Large intestine (tissue), 12 donors: ENCODE measurements at places on chromosomes 5 and 9. TPM values are rescaled to one million over a fixed set of nuclear protein-coding genes. Genes with fewer than 3 reads are reported as not detected.

DNA sequence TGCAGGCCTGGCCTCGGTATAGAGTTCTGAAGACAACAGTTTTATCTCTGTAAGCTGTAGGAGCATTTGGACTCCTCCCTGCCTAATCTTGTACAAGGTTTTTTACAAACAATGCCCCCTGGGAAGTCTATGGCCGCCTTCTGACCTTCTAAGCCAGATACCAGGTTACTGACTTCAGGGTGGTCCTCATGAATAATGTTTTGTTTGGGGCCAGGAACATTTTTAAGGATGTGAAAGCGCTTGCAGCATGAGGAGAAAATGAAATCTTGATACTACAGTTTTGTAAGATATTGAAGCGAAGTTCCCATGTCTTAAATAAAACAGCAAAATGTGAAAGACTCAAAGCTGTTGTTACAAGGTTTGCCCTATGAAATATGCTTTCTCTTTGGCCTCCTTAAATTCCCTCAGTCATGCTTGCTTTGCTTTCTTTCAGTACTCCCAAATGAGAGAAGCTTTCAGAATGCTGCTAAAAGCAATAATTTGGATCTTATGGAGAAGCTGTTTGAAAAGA, 5.2 kb downstream of the ANKDD1B start:
- no peak for DNase-seq

DNA sequence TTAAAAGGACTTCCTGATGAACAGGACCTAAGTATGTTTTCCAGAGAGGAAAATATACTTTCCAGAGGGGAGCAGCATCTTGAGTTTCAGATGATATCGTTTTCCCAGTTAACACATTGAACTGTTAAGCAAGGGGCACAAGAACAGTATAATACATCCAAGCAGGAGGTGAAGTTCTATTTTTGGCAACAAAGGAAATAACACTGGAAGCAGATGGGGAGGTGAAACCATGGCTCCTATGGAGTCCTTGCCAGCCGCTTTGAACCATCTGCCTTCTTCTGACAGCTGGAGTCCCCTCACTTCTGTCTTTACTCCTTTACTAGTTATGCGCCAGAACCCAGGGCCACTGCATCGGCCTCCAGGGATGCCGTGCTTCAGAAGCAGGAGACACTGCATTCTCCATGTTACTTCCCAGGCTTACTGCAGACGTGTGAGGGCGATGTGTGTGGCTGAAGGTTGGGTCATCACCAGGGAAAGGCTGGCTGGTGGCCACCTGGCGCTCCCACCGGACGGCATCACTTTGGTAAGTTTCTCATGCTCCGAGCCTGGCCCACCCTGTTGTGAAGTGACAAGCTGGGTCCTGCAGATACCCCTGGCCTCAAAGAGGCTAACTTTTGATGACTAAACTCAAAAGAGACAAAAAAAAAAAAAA, 77.8 kb downstream of the TTLL11 start:
- DNase-seq: no peak

DNA sequence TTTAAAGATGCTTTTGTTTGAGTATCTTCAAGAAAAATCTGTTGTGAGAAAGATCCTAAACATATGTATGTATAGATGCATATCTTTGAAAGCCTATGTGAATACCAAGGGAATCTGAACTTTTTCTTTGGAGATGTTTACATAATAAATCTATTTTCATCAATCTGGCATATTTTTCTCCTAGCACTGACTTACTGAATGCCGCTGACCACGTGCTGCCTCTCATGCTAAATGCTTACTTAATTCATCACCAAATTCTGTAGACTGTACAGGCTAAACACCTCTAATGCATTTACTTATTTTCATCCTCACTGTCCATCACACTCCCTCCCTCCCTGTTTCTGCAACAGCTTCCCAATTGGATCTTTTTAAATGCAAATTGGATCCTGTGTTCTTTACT, 566.2 kb upstream of the WWC1 start:
- no peak for DNase-seq

DNA sequence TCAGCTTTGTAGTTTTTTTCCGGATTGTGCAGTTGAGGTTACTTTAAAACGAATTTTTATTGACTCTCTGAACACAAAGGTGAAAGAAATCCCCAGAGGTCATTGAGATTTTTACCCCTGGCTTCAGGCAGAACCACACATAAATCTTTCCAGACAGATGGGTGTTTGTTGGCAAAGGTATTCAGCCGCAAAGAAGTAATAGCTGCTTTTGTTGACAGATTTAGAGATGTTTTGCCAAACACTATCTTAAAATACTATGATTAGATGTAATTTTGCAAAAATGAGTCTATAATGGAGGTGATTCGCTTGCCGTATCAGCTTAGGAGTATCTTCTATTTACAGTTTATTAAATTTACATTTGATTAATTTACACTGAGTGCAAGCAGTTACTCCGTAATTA, 418.3 kb upstream of the CLINT1 start:
- DNase-seq: no peak

DNA sequence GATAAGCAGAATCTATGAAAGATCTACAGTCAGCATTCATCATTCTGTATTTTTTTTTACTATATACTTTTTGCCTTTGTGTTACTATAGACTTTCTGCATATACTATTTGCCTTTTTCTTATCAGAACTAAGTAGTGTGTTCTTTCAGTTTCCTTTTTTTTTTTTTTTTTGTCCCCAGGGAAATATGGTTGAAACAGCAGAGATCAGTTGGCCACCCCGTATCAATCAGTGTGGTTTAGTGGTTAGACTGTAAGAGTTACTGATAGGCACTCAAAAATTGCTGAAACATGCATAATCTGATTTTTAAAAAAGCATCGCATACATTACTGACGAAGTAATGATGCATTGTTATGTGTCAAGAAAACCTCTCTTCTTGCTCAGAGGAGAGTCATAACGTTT, 990.8 kb upstream of the EDIL3 start:
- DNase-seq: no peak

GRCh38 chr9:130499804-130500263, 55.1 kb downstream of the ASS1 start:
- peak; percentile 94 for DNase-seq

Gene GBGT1
- polyA plus RNA-seq: 8.7 TPM
